ENCODE measurements at places on chromosomes 11 and 22.

DNA sequence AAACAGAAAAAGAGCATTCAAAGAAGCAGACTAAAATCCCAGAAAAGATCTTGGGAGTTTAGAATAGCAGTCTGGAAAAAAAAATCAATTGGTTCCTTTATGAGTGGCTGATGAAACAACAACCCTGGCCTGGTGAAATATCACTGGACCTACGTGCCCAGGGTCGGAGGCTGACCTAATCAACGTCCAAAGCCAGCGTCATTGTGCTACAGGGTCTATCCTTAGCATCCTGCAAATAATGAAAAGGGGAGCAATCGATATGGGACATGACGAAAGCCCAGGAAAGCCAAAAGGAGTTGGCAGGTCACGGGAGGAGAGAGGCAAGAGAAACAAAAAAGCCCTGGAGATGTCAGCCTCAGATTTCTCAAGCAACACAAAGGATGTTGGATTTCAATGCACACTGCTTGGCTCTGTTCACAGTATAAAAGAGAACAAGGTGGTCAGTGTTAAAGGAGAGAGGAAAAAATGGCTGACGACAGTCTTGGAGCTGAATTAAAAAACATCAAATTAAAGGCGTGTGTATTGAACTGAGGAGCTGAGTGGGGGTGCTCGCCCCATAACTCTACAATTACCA is 148.8 kb downstream of the BLID start:
- DNase-seq = peak; percentile 44

DNA sequence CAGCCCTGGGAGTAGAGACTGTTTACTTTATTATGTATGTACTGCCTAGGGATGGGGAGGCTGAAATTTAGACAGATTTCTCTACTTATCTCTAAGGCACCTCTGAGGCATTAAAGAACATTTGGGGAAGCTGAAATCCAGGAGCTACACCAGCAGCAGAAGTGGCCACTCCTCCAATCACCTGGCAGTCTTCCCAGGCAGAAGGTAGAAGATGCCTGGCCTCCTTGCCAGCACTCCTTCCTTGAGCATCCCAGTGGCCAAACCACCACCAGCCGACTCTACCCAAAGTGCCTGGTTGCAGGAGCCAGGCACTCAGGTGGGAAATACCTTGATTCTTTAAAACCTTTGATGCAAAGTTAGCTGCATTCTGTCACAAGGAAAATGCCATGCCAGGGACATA is 1.9 kb upstream of the FAT3 start:
- no peak for DNase-seq

DNA sequence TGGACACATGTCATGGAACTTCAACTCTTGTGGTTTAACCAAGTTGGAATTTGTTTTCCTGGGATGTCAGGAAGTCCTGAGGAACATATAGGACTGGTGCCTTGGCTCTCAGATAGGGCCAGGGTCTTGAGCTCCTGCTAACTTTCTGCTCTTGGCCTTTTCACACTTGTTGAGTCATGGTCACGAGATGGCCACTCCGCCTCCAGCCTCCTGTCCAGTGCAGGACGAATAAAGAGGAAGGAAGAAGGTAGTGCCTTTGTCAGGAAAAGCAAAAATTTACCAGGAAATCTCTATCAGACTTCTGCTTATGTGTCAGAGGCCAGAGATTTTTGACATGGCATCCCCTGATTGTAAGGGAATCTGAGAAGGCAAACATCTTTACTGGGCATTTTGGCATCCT is 89.1 kb upstream of the ARHGAP20 start:
- DNase-seq = no peak

GRCh38 chr11:45659031-45659817 is 6.2 kb downstream of the CHST1 start:
- no peak for DNase-seq

DNA sequence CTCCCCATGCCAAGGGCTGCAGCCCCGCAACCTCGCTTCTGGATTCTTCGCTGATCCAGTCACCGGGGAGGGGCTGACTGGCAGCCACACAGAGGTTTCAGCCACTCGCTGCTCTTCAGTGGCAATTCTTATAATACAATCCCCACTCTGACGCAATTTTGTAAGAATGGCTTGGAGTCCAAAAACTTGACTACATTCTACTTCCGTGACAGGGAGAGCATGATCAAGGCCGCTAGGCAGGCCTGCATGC is 14.9 kb downstream of the PPM1F start:
- DNase-seq = no peak

- DNase-seq = peak; percentile 76
Observed at GRCh38 chr22:20857838-20858614, 585 bp downstream of the PI4KA start.

- no peak for DNase-seq
Observed at GRCh38 chr22:26828311-26828710, 170.9 kb downstream of the MIAT start.

DNA sequence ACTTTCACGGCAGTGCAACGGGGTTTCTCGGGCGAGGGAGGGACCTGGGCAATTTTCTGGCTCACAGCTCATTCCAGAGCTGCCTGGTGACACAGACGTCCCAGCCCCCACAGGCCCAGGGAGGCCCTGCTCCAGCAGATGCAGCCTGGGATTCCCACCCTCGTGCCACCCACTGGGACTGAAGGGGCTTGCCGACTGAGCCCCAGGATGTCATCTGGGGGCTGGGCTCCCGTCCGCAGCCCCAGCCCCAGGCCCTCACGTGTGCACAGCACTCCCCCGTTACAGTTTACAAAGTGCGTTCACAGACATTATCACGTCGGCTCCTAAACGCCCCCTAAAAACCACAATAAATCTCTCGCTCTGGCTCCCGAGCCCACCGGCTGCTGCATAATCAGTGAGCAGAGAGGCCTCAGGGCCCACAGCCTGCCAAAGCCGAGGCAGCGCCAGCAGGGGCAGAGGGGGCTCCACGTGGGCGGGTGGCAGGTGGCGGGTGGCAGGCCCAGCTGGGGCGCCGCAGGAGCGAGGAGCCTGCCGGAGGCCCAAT is 76.9 kb upstream of the TCF20 start:
- DNase-seq = no peak

DNA sequence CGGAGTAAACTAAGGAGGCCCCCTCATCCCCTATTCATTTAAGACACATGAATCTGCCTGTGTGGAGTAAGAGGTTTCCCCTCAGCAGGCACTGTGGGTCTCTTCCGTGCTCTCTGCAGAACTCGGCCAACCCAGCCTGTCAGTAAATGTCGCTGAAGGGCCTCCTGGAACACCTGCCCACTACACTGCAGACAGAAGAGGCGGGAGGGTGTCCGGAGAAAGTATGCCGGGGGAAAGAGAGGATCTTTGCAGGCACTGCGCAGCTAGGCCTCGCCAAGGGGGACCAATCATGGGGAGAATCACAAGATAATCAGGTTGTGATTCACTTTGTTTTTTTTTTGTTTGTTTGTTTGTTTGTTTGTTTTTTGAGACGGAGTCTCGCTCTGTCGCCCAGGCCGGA is 110.8 kb downstream of the MORC2 start:
- DNase-seq = no peak

DNA sequence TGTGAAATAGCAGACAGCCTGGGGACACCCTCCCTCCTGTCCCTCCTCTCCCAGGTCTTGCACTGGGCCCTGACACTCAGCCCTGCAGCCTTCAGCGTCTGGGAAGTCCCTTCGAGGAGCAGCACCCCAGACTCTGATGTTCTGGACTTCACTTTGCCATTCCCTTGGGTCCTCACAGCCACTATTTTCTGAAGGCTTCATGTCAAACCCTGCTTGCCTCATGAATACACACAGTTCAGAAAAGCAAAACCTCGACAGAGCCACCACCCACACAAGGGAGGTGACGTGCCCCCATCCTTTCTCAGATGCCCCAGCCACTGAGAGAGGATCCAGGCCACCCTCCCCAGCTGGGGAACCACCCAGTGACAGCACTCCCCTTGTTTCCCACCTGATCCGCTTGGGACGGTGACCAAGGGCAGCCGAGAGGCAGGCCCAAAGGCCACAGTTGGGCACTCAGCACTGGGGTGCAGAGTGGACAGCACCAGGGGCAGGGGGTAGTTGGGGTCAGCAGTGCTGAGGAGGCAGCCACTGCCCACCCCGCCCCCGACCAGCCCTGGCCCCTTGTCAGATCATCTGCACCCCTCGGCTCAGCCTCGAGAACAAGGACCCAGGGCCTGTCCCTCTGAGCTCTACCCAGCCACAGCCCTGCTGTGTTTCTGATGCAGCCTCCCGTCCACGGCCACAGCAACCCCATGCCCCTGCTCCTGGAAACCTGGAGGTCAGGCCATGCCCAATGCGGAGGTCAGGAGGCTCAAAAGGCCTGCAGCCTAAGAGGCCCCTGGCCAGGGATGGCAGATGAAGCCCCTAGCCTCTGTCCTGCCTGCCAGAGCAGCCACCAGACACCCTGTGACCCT is 3.1 kb upstream of the TNNT3 start:
- no peak for DNase-seq

DNA sequence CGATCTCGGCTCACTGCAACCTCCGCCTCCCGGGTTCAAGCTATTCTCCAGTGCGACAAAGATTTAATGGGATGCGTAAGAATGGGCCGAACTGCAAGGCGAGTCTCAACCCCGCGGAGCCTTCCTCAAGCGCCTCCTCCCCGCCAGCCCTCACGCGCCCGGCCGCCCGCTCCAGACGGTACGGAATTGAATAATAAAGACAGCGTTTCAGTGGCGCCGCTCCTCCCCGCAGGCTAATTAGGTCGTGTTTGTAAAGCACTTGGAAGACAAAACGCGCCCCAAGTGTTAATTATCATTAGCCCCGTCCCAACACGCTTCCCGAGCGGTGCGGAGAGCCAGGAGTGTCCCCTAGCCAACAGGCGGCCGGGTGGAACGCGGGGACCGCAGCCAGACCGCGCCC is 192.0 kb downstream of the BUD13 start:
- peak; percentile 45 for DNase-seq
